ENCODE measurements at places on chromosomes 1 and 21. TPM values are rescaled to one million over a fixed set of nuclear protein-coding genes. Genes with fewer than 3 reads are reported as not detected.

- H3K27ac ChIP-seq, result no peak overlapping the region
- H3K27me3 ChIP-seq, result peaks cover 44% of the 10 kb centered on the region
- H3K4me3 ChIP-seq, result no peak overlapping the region
- H3K4me1 ChIP-seq, result peaks cover 12% of the 10 kb centered on the region
- no peaks in the 10 kb centered on the region for H3K36me3 ChIP-seq
These were observed 708 bp downstream of the CHRNB2 start for GRCh38 chr1:154568157-154568815.

DNA sequence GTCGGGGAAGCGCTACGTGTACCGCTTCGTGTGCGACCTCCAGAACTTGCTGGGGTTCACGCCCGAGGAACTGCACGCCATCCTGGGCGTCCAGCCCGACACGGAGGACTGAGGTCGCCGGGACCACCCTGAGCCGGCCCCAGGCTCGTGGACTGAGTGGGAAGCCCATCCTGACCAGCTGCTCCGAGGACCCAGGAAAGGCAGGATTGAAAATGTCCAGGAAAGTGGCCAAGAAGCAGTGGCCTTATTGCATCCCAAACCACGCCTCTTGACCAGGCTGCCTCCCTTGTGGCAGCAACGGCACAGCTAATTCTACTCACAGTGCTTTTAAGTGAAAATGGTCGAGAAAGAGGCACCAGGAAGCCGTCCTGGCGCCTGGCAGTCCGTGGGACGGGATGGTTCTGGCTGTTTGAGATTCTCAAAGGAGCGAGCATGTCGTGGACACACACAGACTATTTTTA lies 17.1 kb downstream of the ETS2 start:
- H3K27me3 ChIP-seq, result no peaks in the 10 kb centered on the region
- no peak for DNase-seq
- H3K27ac ChIP-seq, result no peak overlapping the region
- no peak overlapping the region for H3K4me3 ChIP-seq
- peaks cover 13% of the 10 kb centered on the region for H3K36me3 ChIP-seq

DNA sequence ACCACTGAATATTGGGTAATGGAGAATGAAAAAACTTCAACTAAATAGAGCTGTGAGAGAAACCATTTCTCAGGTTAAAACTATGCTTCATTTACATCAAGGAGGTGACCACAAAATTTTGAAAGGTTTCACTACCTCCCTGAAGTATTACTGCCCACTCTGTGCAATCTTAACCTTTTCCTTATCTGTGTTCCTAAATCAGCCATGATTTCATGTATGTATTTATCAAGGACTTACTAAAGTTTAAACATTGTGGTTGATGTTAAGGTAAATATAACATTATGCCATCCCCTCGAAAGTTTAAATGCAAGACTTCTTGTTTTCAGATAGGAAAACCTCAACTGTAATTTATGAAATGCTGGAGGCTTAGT lies 84.4 kb downstream of the CLEC20A start:
- DNase-seq, result no peak
- H3K27ac ChIP-seq, result no peak overlapping the region
- H3K4me1 ChIP-seq, result no peaks in the 10 kb centered on the region
- H3K27me3 ChIP-seq, result no peaks in the 10 kb centered on the region
- H3K4me3 ChIP-seq, result no peak overlapping the region

DNA sequence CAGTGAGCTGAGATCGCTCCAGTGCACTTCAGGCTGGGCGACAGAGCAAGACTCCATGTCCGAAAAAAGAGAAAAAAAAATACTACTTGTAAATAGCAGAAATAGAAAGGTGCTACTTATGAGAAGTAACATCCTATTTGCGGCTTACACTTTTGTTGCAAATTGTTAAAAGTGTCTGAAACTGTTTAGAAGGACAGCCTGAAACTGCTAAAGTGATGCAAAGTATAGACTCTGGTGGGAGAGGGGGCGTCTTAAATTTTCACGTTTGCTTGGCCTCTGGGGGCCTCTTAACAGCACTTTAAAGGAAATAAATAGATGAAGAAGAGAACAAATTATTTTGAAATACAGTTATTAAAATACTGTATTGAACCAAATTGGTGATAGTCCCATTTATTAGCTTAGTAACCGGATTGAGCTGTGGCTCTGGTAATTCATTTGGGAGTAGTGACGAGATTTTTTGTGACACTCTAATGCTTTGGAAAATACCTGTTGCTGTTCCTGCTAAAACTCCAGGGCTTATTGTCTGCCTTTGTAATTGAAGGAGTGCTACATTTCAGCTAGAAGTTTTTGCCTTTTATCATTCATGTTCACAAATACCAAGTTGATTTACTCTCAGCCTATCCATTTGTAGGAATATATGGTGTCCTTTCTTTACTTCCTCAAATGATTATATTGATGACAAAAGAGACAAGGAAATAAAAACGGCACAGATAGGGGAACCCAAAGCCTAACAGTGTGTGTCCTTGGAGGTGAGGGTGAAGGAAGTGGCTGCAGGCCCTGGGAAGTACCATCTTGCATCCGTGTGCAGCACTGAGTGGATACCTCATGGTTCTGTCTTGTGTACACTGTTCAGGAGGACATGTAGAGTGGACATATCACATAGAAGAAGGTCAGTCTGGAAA lies 6.2 kb downstream of the PKNOX1 start:
- H3K27ac ChIP-seq, result no peak overlapping the region
- H3K4me1 ChIP-seq, result peaks cover 10% of the 10 kb centered on the region
- DNase-seq, result no peak
- no peaks in the 10 kb centered on the region for H3K27me3 ChIP-seq
- no peaks in the 10 kb centered on the region for H3K36me3 ChIP-seq

- no peaks in the 10 kb centered on the region for H3K36me3 ChIP-seq
- H3K27me3 ChIP-seq, result no peaks in the 10 kb centered on the region
These were observed 115.1 kb downstream of the NBPF12 start for GRCh38 chr1:147053269-147053668.

- no peak for DNase-seq
- peaks cover 6% of the 10 kb centered on the region for H3K27me3 ChIP-seq
- no peak overlapping the region for H3K27ac ChIP-seq
- no peaks in the 10 kb centered on the region for H3K4me1 ChIP-seq
These were observed 45.0 kb upstream of the KIRREL1 start for GRCh38 chr1:157948312-157949073.

DNA sequence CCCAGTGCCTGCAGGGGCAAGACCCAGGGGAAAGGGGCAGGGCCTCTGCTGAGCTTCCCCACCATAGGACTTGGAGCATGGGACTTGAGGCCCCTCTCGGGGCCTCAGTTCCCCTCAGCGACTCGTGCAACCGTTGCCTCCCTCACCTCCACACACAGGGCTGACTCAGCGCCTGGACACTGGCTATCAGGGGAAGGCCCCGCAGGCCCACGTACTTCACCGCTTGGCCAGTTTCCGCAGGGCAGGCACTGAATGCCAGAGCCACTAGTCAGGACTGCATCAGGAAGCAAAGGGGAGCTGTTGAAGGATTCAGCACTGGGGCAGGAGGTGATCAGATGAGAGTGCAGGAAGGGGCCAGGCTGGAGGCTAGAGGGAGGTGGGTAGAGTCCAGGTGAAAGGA lies 15.5 kb upstream of the FAM131C start:
- no peak overlapping the region for H3K27ac ChIP-seq
- H3K4me3 ChIP-seq, result no peak overlapping the region
- H3K27me3 ChIP-seq, result peaks cover 20% of the 10 kb centered on the region
- DNase-seq, result no peak

- no peak overlapping the region for H3K27ac ChIP-seq
- no peaks in the 10 kb centered on the region for H3K36me3 ChIP-seq
- no peaks in the 10 kb centered on the region for H3K4me1 ChIP-seq
- H3K27me3 ChIP-seq, result no peaks in the 10 kb centered on the region
These were observed 338.6 kb downstream of the PAPPA2 start for GRCh38 chr1:176801514-176802020.

MRPL39 gene
- total RNA-seq, result 14.8 TPM

- H3K27ac ChIP-seq, result no peak overlapping the region
- peaks cover 8% of the 10 kb centered on the region for H3K36me3 ChIP-seq
- no peak overlapping the region for H3K4me3 ChIP-seq
- H3K27me3 ChIP-seq, result no peaks in the 10 kb centered on the region
- no peak for DNase-seq
These were observed 4.9 kb downstream of the MOB3C start for GRCh38 chr1:46611691-46612221.

GRCh38 chr1:230091473-230092231 lies 24.6 kb downstream of the GALNT2 start:
- H3K4me1 ChIP-seq, result no peaks in the 10 kb centered on the region
- no peaks in the 10 kb centered on the region for H3K27me3 ChIP-seq
- peaks cover 5% of the 10 kb centered on the region for H3K36me3 ChIP-seq
- no peak for DNase-seq
- no peak overlapping the region for H3K4me3 ChIP-seq

All from T-cell (primary cell).